Adipocyte (in vitro differentiated cells): ENCODE measurements at places on chromosomes 2 and 18.

GRCh38 chr2:136242100-136242499, 124.2 kb upstream of the CXCR4 start:
- DNase-seq, result no peak

- no peak for DNase-seq
Observed at GRCh38 chr2:216236486-216236885, 127.3 kb downstream of the XRCC5 start.

DNA sequence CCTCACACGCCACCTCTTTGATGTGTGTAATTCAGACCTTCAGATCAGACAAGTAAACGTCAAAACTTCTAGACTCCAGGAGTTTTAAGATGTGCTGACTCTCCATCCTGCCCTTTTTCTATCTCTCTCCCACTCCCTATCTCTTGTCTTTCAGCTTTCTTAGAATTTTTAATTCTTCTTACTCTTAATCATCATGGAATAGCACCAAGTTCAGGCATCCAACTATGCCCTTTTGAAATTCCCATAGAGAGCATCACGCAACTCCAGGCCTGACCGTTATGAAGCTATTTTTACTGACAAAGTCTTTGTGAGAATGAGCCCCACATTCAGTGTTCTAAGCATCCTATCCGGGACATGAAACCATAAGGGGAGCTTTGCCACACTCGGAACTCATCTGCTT, 62.6 kb downstream of the CTAGE1 start:
- DNase-seq, result no peak

DNA sequence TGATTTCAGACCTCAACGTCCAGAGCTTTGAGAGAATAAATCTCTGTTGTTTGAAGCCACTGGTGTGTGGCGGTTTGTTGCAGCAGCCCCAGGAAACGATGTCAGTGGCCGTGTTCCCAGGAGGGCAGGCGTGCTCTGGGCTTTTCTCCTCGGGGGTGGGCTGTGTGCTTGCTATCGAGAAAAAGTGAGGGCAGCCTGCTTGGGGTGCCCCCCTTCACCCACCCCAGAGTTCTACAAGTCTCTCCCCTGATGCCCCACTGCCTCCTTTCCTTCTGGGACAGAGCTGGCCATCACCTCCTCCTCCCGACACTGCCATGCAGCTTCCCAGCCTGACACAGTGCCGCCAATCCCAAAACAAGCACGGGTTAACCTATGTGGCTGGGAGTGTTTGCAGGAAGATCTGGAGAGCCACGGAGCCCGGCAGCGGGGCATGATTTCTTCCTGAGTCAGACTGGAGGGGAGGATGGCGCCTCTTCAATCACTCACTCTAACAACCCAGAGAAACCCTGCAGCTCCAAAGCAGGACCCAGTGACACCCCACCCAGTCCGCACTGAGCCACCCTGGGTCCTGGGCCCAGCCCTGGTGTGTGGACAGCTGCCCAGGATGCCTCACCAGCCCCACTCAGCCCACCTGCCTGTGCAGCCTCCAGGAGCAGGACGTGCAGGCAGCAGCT, 213.7 kb upstream of the RAB6C start:
- no peak for DNase-seq

DNA sequence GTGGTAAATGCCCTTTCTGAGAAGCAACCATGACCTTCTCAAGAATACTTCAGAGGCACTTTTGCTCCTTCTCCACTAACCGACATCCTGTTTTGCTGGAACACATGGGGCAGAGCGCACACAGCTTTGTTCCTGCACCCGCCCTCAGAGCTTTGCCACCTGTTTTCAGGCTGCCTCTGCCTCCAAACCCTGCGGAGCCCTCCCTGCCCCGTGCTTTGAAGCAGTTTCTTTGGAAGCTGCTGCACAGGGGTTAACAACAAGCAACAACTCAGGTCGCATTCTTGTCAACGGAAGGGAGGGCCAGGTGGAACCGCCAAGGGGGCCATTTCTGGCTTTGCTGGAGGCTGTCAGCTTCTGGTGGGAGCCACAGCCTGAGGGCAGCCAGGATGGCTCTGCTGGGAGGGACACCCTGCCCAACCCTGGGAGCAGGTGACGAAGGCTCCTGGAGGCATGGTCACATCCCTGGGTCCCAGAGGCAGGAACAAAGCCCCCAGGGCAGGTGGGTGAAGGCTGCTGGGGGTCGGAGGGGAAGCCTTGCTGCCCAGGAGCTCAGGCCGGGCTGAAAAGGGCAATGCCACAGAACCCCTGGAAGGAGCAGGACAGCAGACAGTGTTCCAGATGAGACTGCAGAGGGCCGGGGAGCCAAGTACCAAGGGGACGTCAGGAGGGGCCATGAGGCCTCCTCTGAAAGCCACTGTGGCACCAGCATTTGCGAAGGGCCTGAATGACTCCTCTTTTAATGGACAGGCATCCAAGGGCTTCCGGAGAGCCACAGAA, 46.8 kb downstream of the MRPS5 start:
- no peak for DNase-seq

DNA sequence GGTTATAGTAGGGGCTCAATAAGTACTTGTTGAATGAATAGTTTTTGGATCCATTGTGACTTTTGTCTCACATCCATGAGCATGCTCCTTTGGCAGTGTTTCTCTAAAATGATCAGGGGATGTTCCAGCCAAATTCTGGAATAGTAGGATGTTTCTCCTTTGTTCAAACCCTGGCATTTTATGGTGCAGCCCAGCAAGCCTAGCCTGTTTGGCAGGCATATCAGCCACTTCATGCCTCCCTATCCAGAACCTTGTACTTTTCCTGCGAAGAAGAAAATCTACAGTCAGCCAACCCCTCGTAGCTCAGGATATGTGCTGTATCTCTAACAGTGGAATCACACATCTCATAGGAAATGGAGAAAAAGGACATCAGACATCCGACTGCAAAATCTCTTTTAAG, 27.1 kb upstream of the RPRD1A start:
- no peak for DNase-seq

GRCh38 chr18:58045242-58046092, 1.4 kb downstream of the NEDD4L start:
- peak; percentile 63 for DNase-seq

GRCh38 chr2:86027922-86028765, 77.5 kb downstream of the POLR1A start:
- no peak for DNase-seq

DNA sequence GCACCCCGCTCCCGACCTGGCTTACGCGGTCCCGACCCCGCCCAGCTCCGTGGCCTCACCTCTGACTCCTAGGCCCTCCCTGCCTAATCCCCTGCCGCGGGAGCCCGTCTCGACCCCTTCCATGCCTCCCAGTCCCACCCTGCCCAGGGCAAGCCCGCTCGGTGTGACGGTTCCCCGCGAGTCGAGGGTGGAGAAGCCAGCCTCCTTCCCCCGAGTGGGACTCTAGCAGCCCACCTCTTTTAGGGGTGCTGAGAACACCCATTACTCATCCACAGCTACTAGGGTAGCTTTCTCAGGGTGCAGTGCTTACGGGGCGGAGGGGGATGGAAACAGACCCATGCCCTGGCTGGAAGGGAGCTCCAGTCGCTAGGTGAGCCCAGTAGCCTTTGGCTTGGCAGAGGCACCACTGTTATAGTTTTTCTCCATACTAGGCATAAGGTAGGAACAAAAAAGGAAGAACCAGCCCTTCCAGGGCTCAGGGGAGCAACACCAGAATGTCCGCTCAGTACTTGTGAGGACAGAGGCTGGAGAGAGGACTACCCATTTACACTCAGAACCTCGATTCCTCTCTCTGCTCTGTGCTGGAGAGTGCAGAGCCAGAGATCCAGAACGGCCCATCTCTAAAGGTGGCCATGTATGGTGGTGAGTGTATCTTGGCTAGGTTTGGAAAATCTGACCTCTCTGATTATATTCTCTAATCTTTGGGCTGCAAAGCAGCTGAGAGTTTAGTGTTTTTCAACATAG, 606 bp downstream of the AGBL5 start:
- peak; percentile 40 for DNase-seq

DNA sequence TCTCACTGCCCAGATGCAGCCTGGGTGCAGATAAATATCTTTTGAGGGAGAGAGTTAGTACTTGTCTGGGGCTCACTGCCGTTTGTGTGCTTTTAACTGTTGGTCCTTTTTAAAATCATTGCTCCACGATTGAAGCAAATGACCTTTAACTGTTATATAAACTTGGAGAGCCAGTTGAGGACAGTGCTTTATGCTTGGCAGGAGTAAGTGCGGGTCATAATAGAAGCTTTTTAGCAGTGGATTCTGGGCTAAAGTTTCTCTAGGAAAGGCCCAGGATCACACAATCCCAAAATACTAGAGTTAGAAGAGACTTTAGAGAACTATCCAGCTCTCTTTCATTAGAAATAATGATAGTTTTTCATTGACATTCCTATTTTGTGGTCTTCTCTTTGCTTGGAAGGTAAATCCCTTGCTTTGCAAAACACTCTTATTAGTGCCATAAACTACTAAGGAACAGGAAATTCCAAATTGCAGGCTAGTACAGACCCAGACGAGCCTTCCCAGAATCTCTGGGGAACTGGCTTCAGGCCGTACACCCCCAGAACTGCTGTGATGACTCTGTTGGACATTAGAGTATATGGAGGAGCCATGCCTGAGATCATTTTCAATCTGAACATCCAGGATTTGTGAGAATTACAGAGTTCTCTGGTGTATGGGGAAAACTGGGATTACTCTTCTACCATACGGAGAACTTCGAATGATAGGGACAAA, 19.1 kb downstream of the LIMS1 start:
- no peak for DNase-seq

- DNase-seq, result no peak
Observed at GRCh38 chr2:239910851-239911640, 114.1 kb downstream of the NDUFA10 start.

DNA sequence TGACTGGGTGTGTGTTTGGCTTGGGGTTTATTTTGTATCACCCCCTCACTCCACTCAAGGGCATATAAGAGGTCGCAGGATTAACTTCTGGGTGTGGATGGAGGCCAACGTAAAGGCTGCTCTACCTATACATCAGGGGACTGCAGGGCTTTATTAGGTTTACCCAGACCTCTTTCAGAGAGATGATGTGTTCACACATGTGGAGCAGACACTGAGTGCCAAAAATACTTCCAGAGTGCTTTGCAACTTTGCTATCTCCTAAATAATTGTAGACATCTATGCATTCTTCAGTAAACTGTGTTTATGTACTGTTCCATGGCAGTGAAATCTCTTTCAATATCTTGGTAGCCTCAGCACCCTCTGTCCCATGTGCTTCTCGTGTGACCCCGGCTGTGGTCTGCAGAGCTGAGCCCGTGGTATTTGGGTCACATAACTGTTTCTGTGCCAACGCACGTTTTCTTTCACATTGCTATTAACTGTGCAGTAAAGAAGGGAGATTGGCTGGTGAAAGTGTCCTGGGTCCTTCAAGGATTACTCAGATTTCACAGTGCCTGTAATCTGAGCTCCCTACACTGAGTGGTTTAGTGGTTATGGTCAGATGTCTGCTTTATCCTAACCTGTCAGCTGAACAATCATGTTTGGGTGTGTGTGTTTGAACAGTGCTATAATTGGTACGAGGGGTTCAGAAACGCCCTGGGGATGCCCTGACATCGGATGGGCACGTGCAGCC, 208.1 kb downstream of the VAPA start:
- peak; percentile 96 for DNase-seq

- no peak for DNase-seq
Observed at GRCh38 chr2:28506112-28506910, 10.5 kb downstream of the PLB1 start.

DNA sequence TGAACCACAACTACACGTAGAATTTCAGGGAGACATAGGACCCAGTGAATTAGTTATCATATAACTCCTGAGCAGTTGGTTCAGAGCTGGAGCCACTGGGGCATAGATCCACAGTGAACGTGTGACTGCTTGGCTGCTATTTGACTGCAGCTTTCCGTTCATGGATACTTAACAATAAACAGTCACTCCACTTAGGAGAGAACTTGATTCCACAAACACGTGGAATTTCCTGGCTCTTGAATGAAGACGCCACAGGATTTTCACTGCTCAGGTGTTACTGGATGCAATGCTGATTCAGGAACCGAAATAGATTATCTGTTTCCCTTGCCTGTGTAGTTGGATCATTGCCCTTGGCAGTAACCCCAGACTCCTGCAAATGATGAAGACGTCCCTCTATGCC, 679.1 kb upstream of the ZEB2 start:
- no peak for DNase-seq

DNA sequence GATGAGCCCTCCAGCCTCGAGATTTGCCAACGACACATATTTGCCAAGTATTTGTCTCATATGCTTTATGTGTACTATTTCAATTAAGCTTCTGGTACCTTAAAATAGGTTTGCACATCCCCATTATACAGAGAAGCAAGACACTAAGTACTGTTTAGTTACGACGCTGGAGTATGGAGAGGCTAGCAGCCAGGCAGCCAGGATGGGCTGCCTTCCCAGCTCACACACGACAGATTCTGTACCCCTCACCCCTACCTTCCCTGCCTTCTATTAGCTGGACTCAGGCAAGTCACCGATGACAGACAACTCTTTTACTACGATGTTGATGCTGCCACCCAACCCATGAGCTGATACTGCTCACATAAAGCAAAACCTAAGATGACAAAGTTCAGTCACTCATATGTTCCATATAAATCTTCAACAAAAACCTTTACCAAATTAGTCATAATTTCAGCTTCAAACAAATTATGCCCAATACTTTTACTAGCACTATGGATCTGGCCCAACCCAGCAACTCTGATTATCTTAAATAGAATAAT, 17.0 kb downstream of the PDIA6 start:
- DNase-seq, result no peak

DNA sequence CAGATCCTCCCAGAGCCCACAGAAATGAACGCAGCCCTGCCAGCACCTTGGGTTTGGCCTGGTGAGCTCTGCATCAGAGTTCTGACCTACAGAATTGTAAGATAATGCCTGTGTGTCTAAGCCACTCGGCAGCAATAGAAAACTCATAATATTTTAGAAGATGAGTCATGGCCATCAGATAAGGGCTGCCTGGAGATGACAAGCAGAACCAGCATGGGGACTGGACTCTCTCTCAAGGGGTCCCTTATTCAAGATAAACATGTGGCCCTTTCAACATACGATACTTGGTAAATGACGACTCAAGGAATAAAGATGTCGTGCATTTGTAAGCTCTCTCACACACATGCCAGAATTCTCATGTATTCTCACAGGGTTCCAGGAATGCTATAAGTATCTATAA, 8.5 kb upstream of the AGAP1 start:
- DNase-seq, result no peak

- no peak for DNase-seq
Observed at GRCh38 chr2:239313776-239314175, 87.0 kb downstream of the HDAC4 start.

GRCh38 chr2:29628862-29629261, 292.5 kb downstream of the ALK start:
- DNase-seq, result no peak

DNA sequence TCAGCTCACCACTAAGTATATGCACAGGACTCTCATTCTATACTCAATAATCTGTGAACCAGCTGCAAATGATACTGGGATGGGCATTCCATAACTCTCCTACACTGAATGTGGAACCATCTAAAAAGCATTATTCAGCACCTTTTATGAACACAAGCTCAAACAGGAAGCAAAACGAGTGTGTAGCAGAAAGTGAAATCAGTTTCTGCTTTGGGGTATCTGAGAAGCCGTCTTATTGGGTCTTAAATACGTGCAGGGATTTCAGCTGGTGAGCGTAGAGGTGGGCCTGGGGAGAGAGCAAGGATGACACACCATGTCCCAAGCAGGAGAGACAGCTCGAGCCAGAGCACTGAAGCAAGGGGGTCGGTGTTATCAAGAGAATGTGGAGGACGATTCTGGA, 120.0 kb upstream of the TTN start:
- no peak for DNase-seq

- no peak for DNase-seq
Observed at GRCh38 chr2:173119069-173119807, 43.6 kb downstream of the MAP3K20 start.
